ENCODE measurements at places on chromosomes 7 and 10. TPM values are rescaled to one million over a fixed set of nuclear protein-coding genes. Genes with fewer than 3 reads are reported as not detected.

DNA sequence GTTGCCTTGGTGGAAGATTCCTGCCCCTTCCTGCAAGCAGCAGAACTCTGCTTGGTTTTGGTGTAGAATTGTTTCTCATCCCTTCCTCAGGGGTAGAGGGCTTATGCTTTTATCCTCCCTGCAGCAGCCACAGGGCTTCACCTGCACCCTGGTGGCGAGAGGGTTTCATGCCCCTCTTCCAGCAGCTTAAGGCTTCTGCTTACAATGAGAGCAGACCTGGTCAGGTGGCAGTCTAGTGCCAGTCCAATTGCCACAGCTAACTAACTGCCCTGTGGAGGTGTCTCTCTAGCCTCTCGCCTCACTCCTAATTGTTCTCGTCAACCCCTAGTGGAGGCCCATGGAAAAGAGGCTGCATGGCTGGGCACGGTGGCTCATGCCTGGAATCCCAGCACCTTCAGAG, 19.3 kb downstream of the ACBD7 start:
- DNase-seq, result no peak

DNA sequence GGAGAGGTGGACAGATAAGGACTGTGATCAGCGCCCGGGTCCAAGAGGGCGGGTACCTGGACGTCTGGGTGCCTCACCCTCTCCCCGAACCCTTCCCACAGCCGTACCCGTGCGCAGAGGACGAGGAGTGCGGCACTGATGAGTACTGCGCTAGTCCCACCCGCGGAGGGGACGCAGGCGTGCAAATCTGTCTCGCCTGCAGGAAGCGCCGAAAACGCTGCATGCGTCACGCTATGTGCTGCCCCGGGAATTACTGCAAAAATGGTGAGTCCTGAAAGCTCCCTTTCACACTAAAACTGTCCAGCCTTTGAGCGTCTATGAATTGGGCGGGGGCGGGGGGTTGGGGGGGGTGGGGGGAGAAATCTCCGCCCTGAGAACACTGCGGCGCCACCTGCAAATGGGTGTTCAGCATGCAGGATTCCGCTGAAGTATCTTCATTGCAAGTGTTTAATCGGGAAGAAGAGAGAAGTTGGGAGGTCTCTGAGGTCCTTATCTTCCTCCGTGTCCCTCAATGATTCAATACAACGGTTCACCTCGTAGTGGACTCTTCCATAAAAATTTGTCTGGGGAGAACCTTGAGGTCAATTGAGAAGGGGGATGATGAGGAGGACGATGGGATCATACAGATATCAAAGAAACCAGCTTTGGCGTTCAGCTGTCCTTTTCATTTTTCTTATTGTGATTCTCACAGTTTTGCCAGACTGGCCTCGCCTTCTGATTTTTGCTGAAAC, 906 bp downstream of the DKK1 start:
- peak; percentile 10 for DNase-seq

GRCh38 chr7:98133621-98134303, 27.1 kb downstream of the LMTK2 start:
- no peak for DNase-seq

GRCh38 chr7:78130446-78131215, 332.1 kb downstream of the PHTF2 start:
- DNase-seq, result no peak

- DNase-seq, result no peak
These were observed 126.4 kb downstream of the JCAD start for GRCh38 chr10:29932991-29933390.

DNA sequence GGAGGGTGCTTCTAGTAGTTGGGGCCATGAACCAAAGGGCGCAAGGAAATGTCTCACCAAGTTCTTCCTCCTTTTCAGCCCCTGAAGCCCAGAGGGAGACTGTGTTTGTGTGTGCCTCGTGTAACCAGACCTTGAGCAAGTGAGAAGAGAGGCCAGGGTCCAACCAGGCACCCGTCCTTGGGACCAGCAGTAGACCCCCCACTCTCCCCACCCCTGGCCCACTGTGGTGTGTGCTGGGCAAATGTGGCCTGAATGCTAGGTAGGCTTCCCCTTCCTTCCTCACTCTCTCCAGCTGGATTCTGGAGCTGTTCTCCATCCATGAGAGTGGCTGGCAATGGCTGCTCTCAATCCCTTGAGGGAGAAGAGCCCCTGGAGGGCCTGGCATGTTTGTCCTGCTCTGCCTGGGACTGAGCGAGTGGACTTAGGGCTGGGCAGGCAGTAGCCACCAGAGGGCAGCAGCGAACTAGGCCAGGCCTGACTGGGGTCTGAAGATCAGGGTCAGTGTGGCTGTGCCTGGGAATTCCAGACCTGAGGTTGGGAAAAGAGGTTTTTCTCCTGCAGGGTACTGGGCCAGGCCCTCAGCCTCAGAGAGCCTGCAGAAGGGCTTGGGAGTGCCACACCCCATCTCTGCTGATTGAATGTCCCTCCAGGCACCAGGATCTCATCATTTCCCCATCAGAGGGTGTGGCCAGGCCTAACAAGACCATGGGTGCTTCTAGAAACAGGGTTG, 12.5 kb downstream of the SFRP5 start:
- DNase-seq, result no peak

- no peak for DNase-seq
These were observed 125.7 kb downstream of the RGS10 start for GRCh38 chr10:119416855-119417254.

DNA sequence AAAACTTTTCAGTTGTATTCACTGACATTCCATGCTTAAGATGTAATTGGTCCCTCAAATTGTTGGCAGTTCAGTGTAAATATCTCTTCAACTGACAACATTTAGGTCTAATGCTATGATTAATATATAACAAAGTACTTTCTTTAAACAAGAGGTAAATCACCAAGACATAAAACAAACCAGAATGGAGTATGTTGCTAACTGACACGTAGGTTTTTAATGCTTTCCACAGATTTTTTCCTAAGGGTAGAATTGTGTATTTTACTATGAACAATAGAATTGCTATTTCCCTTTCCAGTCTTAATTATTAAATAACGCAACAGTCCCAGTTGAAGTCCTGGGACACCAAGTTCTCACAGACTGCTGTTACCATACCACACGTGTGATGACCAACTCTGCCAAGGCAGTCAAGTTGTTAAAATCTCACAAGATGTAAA, 4.1 kb downstream of the JCAD start:
- DNase-seq, result no peak

- peak; percentile 61 for DNase-seq
These were observed 4.1 kb upstream of the CALML5 start for GRCh38 chr10:5503477-5503835.

DNA sequence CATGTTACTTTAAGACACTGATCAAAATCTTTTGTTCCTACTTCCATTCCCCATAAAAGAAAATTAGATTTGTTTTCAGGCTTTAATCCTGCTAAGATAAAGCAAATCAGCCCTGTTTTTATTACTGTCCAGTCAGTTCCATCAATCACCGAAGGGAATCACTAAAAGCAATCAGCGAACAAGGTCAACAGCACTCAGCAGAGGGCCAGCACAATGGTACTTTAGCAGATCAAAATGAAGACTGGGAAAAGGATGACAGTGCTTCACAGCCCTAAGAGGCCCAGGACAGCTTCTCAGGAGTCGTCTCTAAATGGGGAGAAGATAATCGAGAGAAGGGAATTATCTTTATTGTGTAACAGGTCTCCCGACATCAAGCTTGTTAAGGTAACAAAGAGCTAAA, 32.7 kb downstream of the SEM1 start:
- no peak for DNase-seq

- DNase-seq, result no peak
These were observed 536.1 kb downstream of the LRMDA start for GRCh38 chr10:75967491-75967890.

The SFTPA2 gene
- total RNA-seq, result 3.5 TPM
